ENCODE measurements at places on chromosomes 16 and 17.

DNA sequence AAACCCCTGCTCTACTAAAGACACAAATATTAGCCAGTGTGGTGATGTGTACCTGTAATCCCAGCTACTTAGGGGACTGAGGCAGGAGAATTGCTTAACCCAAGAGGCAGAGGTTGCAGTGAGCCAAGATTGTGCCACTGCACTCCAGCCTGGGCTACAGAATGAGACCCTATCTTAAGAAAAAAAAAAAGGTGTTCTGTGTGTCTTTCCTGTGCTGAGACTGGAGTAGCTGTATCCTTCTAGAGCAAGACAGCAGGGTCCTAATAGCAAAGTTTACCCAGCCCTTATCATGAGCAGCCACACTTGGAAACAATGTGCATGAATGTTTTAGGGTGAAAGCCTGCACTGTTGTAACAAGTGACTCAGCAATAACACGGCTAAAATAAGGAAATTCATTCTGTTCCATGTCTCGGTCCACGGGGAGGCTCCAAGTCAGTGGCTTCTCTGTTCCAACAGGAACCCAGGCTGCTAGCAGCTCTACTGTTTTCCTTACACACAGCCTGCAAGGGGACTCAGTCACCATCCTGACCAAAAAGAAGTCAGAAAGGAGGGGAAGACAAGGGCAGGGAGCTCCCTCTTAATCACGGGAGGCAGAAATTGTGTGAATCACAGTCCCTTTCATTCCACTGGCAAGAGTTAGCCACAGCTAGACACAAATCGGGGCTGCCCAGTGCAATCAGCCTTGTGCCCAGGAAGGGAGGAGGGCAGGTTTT is 7.1 kb upstream of the SLC5A11 start:
- DNase-seq = no peak

DNA sequence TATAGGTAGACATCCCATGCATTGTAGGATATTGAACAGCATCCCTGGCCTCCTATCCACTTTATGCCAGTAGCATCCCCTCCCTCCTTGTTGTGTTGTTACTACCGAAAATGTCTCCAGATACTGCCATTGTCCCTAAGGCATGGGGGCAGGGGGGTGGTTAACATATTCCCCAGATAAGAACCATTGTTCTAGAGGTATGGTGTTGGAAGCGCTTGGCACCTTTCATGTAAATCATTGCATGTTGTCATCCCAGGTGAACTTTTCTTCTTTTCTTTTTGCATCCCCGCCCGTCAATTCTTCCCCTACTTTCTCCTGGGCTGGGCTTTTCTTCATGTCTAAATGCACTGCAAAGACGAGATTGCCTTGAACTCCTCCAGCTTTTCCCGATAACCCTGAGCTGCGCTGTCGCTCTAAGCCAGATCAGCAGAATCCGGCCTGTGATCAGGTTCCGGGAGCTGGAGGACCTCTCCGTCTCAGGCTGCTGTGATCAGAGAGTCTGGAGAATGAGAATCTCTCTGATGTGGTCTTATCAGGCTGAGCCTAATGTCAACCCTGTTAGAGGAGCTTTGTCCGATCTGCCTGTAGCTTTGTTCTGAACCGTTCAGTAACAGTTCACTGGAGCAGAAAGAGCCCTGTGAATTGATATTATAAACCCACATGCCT is 76.2 kb downstream of the RBFOX1 start:
- DNase-seq = no peak

DNA sequence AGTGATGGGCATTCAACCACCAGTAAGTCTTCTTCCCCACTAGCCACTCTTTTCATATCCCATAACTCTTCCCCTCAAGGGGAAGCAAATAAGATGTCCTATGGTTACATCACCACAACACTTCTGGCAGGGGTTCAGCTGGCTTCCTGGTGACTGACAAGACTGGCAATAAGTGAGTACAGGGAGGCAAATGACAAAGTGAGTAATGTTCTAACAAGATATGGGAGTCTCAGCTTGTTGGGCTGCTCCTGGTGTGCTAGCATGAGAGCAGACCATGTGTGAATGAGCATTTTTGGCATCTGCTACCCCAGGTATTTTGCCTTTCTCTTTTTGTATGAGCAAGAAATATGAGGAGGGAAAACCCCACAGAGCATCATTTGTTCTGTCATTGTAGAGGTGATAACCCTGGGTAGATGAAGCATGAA is 9.9 kb downstream of the TMIGD1 start:
- peak; percentile 33 for DNase-seq

DNA sequence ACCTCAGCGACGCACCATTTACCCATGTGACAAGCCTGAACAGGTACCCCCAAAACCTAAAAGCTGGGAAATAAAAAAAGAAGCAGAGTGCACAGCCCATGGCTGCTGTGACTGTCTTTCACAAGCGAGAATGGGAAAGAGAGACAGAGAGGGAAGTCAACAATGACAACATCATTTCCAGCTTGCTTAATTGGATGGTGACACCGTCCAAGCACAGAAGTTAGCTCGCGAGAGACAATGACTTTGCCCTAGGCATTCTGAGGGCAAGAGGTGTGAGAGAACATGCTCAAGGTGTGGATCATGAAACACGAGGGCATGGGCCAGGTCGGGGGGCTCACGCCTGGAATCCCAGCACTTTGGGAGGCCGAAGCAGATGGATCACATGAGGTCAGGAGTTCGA is 19.3 kb upstream of the NSMCE1 start:
- no peak for DNase-seq

GRCh38 chr16:50204453-50205108 is 51.5 kb downstream of the TENT4B start:
- DNase-seq = no peak

GRCh38 chr17:71192039-71192555 is 928.7 kb upstream of the SOX9 start:
- no peak for DNase-seq

DNA sequence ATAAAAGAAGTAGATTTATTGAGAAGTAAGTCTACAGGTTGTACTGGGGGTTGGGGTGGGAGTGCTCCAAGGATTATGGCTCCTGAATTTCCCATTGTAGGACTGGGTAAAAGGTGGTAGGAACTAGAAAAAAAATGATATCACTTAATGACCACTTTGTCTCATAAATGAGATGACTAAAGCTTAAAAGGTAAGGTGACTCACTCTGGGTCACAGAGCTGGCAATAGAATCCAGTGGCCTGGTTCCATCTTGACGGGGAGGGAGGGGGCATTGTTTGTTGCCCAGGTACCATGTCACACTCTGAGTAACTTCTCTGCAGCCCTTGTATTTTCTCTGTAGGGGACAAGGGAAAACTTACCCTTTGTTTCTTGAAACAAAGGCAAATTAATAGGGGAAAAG is 126.1 kb downstream of the PITPNC1 start:
- DNase-seq = no peak

DNA sequence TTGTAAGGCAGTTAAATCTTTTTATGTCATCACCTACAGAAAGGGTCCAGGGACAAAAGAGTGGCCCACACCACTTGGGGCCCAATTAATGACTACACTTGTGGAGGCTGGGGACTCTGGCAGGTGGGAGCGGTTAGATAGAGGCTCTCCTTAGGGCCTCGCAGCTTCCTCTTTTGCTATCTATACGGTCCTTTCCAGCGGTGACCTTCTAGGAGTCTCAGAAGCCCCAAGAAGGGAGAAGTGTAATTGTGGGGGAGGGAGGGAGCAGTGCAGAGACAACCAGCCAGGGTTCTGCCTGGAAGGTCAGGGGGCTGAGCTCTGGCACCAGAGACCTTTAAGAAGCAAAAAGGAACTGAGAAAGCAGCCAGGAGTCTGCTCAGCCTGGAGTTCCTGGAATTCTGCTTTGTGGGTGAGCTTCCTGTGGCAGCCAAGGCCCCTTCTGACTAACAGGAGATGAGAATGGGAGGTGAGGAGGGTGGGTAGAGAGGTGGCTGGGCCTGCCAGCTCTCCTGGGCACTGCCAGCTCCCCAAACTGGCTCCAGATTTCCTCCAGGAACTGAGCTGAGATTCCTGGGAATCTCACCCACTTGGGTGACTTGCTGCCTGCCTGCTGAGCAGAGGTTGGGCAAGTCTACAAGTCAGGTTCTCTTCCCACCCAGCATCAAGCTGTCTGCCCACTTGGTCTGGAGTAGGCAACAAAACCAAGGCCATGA is 16.3 kb upstream of the MAP3K14 start:
- no peak for DNase-seq

- no peak for DNase-seq
These were observed 20.3 kb downstream of the KPNB1 start for GRCh38 chr17:47670064-47670463.

DNA sequence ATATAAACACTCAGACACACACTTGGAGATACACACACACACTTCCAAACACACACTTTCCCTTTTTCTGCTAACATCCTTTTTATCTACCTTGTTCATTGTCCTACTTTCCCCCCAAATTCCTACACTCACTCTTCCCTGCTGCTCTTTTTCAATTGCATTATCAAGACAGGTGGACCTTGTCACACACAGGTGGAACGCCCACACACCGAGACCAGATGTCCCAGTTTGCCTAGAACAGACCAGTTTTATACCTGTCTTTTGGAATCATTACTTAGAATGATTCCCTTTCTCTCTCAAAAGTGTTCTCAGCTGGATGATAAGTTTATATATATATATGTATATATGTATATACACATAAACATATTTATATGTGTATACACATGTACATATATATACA is 50.7 kb upstream of the ARHGAP44 start:
- DNase-seq = no peak

- no peak for DNase-seq
These were observed 29.6 kb upstream of the FAAP100 start for GRCh38 chr17:81581758-81582157.

- DNase-seq = no peak
These were observed 35.9 kb downstream of the NACA2 start for GRCh38 chr17:61555127-61555566.

DNA sequence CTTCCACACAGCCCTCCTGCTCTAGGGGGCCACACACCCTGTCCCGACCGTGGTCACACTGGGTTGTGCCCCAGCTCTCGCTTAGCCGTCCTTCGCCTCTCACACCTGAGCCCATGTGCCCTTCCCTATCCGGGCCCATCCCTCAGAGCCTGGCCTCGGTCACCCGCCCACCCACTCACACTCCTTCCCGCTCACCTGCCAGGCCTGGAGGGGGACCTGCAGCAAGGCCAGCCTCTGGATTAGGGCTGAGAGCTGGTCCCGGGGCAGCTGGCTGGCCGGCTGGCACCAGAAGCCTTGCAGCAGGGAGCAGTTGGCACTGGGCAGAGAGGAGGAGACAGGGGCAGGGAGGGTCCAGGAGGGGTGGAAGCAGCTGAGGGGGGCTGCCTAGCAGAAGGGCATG is 9.7 kb downstream of the RPUSD1 start:
- no peak for DNase-seq

DNA sequence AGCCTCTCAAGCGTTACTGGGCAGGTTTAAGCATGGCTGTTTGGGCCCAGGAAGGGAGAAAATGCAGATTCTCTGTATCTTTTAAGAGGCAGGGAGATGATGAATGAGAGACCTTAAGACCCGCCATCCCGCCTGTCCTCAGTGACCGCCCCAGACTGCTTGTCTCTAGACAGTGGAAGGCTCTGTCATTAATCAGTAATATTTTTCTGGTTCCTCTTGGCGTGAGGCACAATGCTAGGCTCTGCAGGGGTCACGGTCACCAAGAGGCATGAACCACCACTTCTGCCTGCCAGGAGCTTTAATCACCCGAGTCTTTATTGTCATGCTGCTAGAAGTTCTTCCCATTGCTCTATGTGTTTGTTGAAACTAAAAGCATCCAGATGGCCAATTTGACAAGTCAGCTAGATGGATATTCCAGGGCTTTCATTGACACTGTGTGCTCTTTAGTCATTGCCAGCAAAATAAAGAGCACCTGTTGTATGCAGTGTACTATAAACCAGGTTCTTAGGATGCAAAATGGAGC is 3.2 kb downstream of the SLC6A2 start:
- no peak for DNase-seq

DNA sequence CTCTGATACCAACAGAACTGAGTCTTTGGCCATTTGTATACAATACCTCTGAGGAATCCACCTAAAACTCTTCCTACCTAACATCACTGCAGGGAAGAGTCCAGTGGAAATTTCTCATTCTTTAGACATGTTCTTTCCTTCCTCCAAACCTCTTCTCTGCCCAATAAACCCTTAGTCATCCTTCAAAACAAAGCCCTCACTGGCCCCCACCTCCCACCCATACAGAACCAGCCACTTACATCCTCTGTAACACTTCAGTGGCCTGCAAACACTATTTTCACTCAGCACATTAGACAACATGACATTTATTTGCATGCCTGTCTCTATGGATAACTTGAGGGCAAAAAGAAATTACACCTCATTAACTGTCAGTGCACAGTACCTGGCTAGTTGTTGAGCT is 200.3 kb upstream of the NOG start:
- DNase-seq = no peak

DNA sequence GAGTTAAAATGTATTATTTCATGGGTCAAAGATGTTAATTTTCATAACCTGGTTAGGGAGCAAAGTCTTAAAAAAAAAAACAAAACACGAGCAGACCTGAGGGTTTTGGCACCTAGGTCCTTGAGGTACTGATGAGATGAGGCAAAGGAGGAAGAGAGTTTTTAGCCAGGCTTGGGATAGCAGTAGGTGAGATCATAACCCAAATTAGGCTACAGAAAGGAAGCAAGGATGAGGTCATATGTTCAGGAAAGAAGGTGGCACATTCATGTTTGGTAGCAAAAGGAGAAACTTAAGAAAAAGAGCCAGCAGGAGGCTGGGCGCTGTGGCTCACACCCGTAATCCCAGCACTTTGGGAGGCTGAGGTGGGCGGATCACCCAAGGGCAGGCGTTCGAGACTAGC is 2.8 kb downstream of the ATXN1L start:
- no peak for DNase-seq

DNA sequence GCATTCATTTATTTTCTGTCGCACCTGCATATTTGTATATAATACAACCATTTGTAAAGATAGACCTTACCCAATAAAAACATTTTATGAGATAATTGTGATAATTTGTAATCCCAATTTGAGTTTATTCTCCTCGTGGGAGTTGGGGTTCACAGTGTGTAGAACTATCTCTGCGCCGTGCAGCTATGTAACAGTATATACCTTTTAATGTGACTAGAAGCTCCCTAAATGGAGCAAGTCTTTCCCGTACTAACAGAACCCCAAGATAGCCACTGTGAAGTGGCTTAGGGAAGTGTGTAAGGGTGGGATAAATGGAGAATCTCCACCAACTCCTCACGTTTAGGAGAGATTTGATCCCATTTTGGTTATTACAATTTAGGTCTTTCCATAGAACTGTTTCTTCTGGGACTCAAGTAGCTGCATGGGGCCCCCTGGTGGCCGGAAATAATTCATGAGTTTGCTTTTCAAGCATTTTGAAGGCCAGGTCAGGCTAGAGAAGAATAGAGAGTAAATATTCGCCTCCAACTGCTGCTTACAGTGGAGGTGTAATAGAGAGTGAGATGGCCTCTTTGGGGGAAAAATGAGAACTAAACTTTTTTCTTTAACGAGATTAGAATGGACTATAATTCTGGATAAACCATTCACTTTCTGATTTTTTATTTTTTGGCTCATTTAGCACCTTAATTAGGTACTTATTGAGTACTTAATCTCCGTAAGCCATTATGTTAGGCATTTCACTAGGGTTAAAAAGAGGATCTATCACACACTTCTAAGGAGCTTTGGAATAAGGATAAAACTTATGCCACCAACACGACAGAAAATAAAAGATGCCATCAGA is 4.5 kb downstream of the TMEM100 start:
- DNase-seq = peak; percentile 50
